SW 1271 (cell line): ENCODE measurements at places on chromosomes 5 and 9.

DNA sequence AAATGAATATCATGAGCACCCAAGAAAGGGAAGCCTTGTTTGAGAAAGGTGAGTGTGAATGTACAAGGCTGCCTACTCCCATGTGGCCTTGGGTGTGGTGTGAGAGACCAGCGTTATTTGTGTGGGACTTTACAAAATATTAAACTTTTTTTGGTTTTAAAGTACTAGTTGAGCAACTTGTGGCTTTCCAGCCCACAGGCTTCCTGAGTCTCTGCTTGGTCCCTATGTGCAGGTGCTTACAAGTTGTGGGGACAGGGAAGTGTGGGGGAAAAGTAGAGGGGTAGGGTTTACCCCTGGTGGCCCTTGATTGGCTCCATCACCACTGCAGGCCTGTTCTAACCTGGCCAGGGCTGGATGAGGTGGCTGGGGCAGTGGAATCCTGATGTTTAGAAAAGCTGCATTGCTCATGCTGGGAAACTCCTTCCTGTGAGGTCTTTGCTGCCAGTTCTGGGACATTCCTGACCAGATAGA is 19.7 kb downstream of the PTTG1 start:
- DNase-seq, result no peak

DNA sequence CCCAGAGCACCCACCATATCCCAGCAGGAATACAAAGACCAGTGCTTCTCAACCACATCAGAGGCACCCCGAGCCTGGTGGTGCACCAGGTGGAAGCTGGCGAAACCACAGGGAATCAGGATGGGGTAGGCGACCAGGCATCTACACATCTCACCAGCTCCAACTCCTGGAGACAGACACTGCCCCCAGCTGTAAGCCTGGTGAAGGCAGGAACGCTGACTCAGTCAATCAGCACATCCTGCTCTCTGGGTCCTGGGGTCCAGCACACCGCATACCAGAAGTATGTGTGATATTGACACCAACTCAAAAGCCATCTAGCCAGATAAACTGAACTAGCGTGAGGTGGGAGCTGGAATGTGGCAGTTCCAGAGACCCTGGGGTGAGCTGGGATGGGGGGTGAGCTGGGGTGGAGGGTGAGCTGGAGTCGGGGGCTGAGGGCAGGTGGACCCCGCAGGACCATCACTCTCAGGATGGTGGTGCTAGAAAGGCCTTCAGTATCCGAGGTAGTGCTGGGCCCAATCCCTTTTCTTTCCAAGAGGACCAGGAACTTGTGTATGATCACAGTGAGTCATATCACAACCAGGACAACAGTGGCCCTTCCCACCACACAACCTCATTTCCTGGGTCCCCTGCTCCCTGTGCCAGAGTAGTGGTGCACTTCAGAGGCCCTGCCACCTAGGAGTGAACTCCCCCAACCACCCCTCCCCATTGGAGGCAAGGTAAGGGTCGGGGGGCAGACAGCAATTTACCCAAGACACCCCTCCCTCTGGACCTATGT is 2.5 kb downstream of the DBN1 start:
- DNase-seq, result peak; percentile 37

- no peak for DNase-seq
Observed at GRCh38 chr5:73274121-73274520, 101.1 kb downstream of the TMEM174 start.

- no peak for DNase-seq
Observed at GRCh38 chr9:81530310-81530810, 159.0 kb downstream of the TLE1 start.

- DNase-seq, result no peak
Observed at GRCh38 chr9:135519179-135519971, 1.9 kb upstream of the LCN1 start.

DNA sequence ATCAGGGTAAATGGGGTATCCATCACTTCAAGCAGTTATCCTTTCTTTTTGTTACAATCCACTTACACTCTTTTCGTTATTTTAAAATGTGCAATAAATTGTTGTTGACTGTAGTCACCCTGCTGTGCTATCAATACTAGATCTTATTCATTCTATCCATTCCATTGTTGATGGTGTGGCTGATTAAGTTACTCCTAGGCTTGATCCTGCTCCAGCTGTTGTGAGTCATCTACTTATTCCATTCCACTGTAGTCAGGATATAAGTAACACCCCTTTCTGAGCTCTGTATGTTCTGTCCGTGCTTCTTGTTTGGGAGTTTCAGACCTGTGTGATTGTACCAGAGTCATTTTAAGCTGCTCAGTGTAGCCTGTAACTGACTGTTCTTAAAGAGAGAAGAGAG is 122.5 kb upstream of the RUSC2 start:
- no peak for DNase-seq

GRCh38 chr5:98631311-98632054 is 142.0 kb upstream of the RGMB start:
- DNase-seq, result peak; percentile 38

DNA sequence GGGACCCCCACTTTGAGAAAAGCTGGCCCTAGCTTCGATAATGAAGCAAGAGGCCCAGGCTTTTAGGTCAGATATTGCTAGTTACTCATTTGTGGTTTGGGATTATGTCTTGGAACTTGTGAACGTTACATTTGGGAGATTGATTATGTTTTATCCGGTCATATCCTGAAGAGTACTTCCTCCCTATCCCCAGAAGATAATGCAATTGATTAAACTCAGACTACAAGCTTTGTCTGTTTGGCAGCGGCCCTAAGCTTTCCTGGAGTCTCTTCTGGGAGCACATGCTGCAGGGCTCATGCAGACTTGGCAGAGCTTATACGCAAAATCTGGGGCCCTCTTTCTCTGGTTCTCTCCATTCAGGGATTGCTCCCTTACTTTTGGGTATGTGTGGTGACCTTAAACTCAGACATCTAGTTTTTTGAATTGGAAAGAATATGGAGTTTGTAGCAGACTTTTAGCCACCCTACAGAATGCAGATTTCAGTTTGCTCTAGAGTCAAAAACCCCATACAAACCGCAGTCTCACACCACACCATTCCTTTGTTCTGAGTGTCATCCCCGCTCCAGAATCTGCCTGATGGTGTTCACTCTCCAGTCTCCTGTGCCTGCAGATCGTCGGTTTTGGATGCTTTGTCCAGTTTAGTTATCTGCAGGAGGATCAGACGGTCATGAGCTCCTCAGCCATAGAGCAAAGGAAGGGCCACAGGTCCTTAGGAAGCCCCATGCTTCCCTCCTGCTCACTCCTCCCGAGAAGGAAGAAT is 449.5 kb upstream of the TRPC7 start:
- no peak for DNase-seq

- DNase-seq, result no peak
Observed at GRCh38 chr9:21558615-21559401, 76.7 kb upstream of the IFNE start.

DNA sequence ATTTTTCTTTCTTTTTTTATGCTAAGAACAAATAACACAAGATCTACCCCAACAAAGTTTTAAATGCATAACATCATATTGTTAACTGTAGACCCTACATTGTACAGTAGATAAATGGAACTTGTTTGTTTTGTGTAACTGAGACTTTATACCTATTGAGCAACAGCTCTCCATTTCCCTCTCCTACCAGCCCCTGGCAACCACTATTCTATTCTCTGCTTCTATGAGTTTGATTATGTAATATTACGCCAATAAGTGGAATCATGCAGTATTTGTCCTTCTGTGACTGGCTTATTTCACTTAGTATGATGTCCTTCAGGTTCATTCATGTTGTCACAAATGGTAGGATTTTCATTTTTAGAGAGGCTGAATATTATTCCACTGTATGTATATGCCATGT is 308.2 kb upstream of the PRR16 start:
- no peak for DNase-seq

DNA sequence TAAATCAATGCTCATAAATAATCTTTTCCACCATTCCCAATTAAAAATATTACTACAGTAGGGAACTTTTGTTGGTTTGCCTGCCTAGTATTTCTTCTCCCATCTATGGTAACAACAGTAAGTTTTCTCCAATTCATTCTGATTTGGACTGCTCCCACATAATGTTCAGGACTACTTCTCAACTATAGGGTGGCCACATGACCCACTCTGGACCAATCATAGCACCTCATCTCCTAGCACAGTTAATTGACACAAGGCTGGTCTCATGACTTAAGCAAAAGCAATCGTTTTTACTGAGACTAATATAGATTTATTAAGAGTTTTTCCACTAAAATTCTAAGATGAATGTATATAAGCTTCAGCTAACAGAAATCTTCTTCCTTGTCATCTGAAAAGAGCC is 28.7 kb upstream of the SLCO6A1 start:
- DNase-seq, result no peak

- no peak for DNase-seq
Observed at GRCh38 chr5:45279109-45279508, 417.1 kb downstream of the HCN1 start.

DNA sequence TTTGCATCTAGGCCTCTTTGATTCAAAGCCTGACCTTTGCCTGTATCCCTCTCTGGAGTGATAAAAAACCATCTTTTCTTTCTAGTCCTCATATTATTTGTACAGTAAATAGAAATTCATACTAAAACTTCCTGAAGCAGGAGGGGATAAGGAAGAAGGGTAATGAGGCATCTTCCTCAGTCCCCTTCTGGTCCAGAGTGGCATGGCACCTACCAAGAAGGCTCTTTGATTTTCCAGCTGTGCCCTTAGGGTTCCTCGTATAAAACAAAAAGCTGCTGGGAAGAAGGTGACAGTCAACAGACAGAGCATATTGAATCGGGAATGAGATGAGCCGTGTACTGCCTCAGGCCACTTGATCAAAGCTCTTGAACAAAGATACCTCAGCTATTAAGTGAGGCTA is 71.9 kb upstream of the SPDL1 start:
- DNase-seq, result no peak
